NAMALWA (cell line): ENCODE measurements at places on chromosomes 2 and 18.

GRCh38 chr2:68125821-68126220, 31.9 kb upstream of the PNO1 start:
- no peak for DNase-seq

DNA sequence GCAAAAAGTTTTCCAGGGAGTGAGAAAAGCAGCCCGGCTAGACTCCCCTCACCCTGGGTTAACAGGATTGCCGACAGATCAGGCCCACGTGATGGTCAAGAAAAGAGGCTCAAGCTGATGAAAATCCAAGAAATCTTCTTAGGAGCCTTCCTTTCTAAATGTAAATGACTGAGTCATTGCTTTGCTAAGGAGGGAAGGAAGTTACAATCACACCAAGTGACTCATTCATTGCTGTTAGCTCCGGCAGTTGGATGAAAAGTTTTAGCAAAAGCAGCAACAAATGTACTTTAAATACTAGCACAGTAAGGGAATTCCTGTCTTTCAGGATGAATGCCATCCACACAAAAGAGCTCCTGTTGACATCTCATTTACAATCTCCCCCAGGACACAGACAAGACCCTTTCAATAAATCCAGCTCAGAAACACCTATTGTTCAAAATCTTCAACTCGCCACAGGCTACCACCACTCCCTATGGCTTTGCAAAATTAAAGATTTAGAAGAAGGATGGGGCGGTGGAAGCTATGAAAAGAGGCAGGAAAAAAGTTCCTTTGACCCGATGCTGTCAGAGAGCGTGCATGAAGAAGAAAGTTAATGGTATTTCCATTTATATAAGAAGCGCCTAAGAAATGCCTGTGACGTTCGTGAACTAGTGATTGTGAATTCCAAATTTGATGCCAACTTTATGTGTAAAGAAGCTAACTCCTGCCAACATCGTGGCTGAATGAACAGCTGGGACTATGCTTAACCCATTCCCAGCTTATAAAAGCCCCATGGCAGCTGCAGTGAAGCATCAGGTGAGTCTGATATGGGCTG, 153.7 kb downstream of the TGIF1 start:
- DNase-seq: peak; percentile 32

DNA sequence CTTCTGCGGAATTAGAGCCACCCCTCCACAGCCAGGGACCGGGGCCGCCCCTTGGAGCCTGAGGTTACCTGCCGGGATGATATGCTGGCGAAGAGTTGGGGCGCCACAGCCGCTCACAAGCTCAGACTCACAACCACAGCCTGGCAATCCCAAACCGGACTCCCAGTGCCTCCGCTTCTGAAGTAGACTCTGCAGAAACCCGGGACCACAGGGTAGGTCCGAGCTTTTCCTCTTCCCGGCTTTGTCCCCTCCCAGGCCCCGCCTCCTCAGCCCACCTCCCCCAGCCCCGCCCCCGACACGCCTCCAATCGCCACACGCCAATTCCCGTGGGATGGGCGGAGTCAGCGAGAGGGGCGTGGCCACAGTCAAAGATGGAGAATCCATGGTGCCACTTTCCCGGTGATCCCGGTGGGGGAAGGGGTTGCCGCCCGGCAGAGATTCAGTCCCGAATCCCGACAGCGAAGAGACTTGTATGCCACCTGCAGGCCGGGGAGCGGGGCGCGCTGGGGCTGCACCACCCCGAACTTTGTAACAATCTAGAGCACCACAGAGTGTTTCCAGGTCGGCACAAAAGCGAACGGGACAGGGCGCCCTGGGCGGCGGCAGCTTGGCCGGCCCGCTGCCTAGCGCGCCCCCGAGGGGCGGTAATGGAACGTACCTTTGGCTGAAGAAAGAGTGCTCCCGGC, at the start of gene IDH1:
IDH1 (minus strand) TSS at position 201 of the 686 bp plus-strand sequence. CDS start 3,520 bp downstream, outside the sequence.
- DNase-seq: peak; percentile 91

- no peak for DNase-seq
Observed at GRCh38 chr2:98164256-98164655, 77.3 kb downstream of the VWA3B start.

DNA sequence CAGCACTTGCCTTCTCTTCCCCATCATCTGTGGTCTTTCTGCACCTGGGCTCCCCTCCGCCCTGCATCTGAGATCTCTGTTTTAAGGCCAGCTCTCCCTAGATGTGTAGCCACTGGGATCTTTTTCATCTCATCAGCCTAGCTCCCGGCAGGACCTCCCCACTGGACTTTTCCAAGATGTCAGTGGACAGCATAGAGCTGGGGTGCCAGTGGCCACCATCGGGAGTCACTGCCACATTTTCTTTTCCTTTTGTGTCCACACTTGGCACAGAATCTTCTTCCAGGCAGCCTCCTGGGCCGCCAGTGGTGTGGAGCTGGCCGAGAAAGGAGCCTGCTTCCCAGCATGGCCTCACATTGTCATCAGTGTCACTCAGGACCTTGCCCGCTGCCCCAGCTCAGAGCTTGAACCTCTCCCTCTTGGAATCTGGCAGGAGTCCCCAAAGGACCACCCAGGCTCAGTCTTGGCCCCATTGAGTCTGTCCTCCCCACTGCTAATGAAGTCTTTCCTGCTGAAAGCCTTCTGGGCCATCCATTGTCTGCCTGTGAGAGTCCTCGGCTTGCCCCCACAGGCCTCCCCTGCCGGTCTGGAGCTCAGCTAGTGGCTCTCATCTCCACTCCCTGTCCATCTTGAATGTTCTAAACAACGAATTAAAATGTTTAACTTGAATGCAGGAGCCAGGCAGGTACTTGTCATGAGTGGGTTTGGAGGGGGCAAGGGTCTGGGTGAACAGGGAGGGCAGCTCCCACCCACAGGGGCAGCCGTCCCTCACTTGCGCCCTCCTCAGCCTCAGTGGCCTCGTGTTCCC, 324.4 kb downstream of the GBX2 start:
- no peak for DNase-seq
